ENCODE measurements at places on chromosomes 2 and 18. TPM values are rescaled to one million over a fixed set of nuclear protein-coding genes. Genes with fewer than 3 reads are reported as not detected.

GRCh38 chr2:84527137-84528129, 11.1 kb downstream of the DNAH6 start:
- no peak for DNase-seq
- peaks cover 21% of the 10 kb centered on the region for H3K4me1 ChIP-seq
- no peaks in the 10 kb centered on the region for H3K36me3 ChIP-seq

GRCh38 chr2:190791347-190791975, 89.2 kb upstream of the GLS start:
- peak; percentile 55 for DNase-seq
- no peaks in the 10 kb centered on the region for H3K36me3 ChIP-seq
- H3K4me3 ChIP-seq = peak overlapping the region; percentile 53
- H3K27ac ChIP-seq = peak overlapping the region; percentile 98
- H3K4me1 ChIP-seq = peaks cover 63% of the 10 kb centered on the region

- H3K4me1 ChIP-seq = peaks cover 2% of the 10 kb centered on the region
- peaks cover 4% of the 10 kb centered on the region for H3K27me3 ChIP-seq
- DNase-seq = no peak
- H3K4me3 ChIP-seq = no peak overlapping the region
- H3K36me3 ChIP-seq = no peaks in the 10 kb centered on the region
These were observed 95.4 kb downstream of the CDK15 start for GRCh38 chr2:201901786-201902185.

Gene ARHGAP15
- not detected for total RNA-seq

DNA sequence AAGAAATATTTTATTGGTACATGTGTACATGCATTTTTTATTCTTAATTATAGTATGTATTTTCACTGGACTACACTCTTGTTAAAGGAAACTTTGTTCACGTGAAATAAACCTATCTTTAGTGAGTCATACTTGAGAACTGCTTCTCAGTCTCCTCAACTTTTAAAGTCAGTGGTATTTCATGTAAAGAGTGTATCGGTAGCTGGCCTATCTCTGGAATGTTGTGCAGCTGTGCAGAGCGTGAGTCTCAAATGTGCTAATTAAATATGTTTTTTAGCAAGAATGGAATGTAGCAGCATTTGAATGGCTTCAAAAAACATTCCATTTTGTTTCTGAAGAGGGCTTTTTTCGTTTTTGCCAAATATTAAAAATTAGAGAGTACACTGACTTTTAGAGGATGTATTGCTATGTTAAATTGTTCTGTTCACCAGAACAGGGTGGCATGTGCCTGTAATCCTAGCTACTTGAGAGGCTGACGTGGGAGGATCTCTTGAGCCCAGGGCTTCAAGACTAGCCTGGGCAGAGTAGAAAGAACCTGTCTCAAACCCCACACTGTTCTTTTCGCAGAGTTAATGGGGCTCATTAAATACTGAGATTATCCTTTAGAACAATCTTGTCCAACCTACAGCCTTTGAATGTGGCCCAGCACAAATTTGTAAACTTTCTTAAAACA, 14.3 kb downstream of the SPTBN1 start:
- no peaks in the 10 kb centered on the region for H3K27me3 ChIP-seq
- DNase-seq = no peak
- H3K4me1 ChIP-seq = peaks cover 75% of the 10 kb centered on the region
- H3K36me3 ChIP-seq = peaks cover 3% of the 10 kb centered on the region
- peak overlapping the region; percentile 45 for H3K27ac ChIP-seq

DNA sequence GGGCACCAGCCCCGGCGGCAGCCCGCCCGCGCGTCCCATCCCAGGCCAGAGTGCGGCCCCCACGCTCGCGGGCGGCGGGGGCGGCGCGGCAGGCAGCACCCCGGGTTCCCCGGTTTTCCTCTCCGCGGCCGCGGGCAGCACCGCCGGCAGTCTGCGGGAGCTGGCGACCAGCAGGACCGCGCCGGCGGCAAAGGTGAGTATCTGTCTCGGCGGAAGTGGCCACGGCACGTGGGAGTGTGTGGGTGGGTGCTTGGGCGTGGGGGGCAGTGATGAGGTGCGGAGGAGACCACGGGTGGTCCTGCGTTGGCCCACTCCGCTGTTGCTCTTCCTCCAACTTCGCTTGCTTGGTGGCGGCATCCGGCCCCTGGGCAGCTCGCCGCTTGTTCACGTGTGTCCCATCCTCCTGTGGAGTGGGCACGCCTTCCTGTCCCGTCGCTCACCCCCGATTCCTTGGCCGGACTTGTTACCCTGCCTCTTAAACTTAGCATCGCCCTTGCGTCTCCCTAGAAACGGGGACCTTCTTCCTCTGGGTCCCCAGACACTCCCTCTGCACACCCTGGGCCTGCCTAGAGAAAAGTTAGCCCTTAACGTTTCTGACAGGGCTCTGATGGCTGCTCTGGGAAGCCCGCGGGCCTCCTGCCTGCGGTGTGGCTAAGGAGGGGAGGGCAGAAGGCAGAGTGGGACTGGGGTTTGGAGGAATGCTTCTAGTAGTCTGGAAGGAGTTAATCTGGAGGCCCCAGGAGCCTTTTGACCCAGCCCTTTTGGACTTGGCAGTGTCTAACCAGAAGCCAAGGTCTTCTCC, 1.1 kb downstream of the SH3RF3 start:
- peaks cover 4% of the 10 kb centered on the region for H3K36me3 ChIP-seq
- H3K27ac ChIP-seq = no peak overlapping the region
- DNase-seq = no peak

- peaks cover 27% of the 10 kb centered on the region for H3K4me1 ChIP-seq
- H3K4me3 ChIP-seq = no peak overlapping the region
These were observed 1.8 kb upstream of the ZEB2 start for GRCh38 chr2:144521686-144522085.

DNA sequence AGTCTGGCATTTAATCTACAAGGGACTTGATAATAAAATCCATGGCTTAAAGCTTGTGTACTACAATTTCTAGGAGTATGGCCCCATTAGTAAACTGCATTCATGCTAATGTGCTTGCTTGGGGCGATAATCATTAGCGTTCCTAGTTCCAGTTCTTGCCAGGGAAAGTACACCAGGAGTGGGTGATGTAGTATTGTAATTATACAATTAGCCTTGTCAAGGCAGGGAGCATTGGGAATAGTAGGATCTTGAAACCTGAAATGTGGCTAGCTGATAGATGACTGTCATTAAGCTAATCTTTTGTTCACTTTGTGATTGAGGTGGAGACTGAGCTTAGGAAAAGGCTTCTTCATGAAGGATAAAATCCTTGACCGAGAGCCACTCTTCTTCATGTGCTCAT, 989.2 kb downstream of the CPS1 start:
- H3K4me3 ChIP-seq = no peak overlapping the region
- H3K27ac ChIP-seq = no peak overlapping the region
- no peaks in the 10 kb centered on the region for H3K4me1 ChIP-seq
- no peaks in the 10 kb centered on the region for H3K36me3 ChIP-seq
- H3K27me3 ChIP-seq = peaks cover 1% of the 10 kb centered on the region

Gene EVX2
- total RNA-seq = not detected

Gene CXCR4
- 255 TPM for total RNA-seq

DNA sequence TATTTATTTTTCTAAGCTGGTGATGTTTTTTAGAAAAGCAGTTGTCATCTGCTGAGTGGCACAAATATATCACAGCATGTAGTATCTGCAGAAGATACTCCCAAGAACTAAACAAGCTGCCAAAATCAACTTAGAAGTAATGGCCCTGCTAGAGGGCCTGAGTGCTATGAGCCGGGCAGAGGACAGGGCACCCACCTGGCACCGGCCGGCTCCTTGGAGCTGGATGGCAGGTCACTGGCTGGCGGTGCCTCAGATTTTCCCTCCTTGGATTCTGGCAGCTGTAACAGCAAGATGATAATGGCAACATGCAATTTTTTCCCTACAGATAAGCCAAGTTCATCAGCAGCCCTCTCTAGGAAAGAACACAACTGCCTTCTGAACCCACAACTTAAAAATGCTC, 79.7 kb downstream of the EMILIN2 start:
- peaks cover 27% of the 10 kb centered on the region for H3K36me3 ChIP-seq
- no peaks in the 10 kb centered on the region for H3K27me3 ChIP-seq
- H3K4me1 ChIP-seq = peaks cover 7% of the 10 kb centered on the region

Gene POTEC
- total RNA-seq = not detected

Gene UCN
- 1.5 TPM for total RNA-seq

DNA sequence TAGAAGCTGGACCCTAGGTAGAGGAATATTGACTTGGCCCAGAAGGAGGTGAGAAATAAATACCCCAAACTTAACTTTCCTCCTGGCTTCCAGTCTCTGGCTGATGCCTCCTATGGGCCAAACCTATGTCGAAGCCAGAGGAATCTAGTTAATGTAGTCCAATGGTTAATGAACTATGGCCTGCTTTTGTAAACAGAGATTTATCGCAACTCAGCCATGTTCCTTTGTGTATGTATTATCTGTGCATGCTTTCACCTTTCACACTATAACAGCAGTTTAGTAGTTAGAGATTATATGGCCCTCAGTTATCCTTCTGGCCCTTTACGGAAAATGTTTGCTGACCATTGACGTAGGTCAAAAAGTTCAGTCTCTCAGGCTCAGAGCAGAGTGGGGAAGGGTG, 67.3 kb upstream of the BARD1 start:
- no peak overlapping the region for H3K4me3 ChIP-seq
- no peaks in the 10 kb centered on the region for H3K36me3 ChIP-seq
- no peak for DNase-seq
- H3K27ac ChIP-seq = no peak overlapping the region

GRCh38 chr18:48629730-48630324, 91.0 kb downstream of the CTIF start:
- no peak overlapping the region for H3K4me3 ChIP-seq
- H3K4me1 ChIP-seq = peaks cover 17% of the 10 kb centered on the region
- peaks cover 4% of the 10 kb centered on the region for H3K36me3 ChIP-seq
- DNase-seq = no peak
- H3K27ac ChIP-seq = no peak overlapping the region

Gene TRABD2A
- total RNA-seq = 7.2 TPM

Gene LYPD6B
- 4.8 TPM for total RNA-seq

- peaks cover 21% of the 10 kb centered on the region for H3K4me1 ChIP-seq
- peaks cover 6% of the 10 kb centered on the region for H3K36me3 ChIP-seq
- no peak overlapping the region for H3K27ac ChIP-seq
- H3K27me3 ChIP-seq = peaks cover 2% of the 10 kb centered on the region
- peak overlapping the region; percentile 80 for H3K4me3 ChIP-seq
- DNase-seq = no peak
These were observed 1.4 kb downstream of the FARP2 start for GRCh38 chr2:241357531-241357930.

GRCh38 chr2:121709776-121710469, 26.8 kb downstream of the NIFK start:
- peaks cover 14% of the 10 kb centered on the region for H3K4me1 ChIP-seq
- no peak for DNase-seq
- no peaks in the 10 kb centered on the region for H3K27me3 ChIP-seq
- no peak overlapping the region for H3K4me3 ChIP-seq

- DNase-seq = no peak
- peaks cover 8% of the 10 kb centered on the region for H3K4me1 ChIP-seq
- H3K27ac ChIP-seq = no peak overlapping the region
- peaks cover 4% of the 10 kb centered on the region for H3K27me3 ChIP-seq
- no peaks in the 10 kb centered on the region for H3K36me3 ChIP-seq
- H3K4me3 ChIP-seq = no peak overlapping the region
These were observed 39.4 kb downstream of the SCTR start for GRCh38 chr2:119484834-119485233.

GRCh38 chr2:18093196-18093595, 214.7 kb downstream of the KCNS3 start:
- no peak overlapping the region for H3K27ac ChIP-seq
- no peak overlapping the region for H3K4me3 ChIP-seq
- H3K27me3 ChIP-seq = peaks cover 1% of the 10 kb centered on the region
- H3K4me1 ChIP-seq = peaks cover 8% of the 10 kb centered on the region

- H3K36me3 ChIP-seq = peaks cover 9% of the 10 kb centered on the region
- peaks cover 7% of the 10 kb centered on the region for H3K27me3 ChIP-seq
- no peak overlapping the region for H3K27ac ChIP-seq
- H3K4me3 ChIP-seq = no peak overlapping the region
These were observed 158.3 kb downstream of the ZFP36L2 start for GRCh38 chr2:43068041-43068533.

DNA sequence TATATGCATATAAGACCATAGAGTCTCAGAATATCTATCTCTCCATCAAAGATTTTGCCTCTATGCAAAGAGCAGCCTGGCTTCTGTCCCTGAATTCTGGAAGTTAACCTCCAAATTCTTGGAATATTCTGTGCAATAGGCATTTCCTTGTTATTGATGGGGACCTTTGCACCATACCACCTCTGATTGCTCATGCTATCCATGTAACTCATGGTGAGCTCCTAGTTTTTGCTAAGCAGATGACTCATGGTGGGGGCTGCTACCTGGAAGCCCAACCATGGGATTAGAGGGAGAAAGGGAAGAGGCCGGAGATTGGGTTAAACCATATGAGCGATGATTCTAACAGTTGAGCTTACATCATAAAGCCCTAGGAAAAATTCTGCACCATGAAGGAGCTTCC, 310.2 kb upstream of the FIGN start:
- no peak overlapping the region for H3K4me3 ChIP-seq
- no peak for DNase-seq
- no peaks in the 10 kb centered on the region for H3K4me1 ChIP-seq
- H3K27ac ChIP-seq = no peak overlapping the region
- no peaks in the 10 kb centered on the region for H3K36me3 ChIP-seq

DNA sequence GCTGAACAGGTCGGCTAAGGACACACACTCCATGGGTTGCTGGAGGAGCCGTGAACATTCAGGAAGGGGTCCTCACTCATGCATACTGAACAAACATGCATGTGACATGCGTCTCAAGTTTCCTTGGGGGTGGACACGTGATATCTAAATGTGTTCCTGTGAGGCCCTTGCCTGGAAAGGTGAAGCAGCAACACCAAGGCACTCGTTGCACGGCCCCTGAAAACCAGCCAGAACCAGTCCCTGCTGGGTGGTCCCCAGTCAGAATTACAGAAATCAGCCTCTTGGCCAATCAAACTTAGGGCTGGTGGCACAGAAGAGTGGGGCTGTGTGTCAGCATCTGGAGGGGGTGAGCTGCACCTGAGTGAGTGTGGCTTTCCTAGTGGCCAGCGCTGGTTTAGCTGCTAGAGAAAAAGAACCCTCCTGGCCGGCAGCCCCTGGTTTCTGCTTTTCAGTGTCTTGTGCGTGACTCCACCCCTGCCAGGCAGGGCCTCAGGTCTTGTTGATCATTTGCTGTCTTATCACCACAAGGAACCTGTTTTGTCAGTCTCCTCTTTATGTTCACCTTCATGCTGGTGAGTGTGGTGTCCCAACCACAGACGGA, 3.2 kb upstream of the AQP12B start:
- H3K27me3 ChIP-seq = peaks cover 3% of the 10 kb centered on the region
- no peak overlapping the region for H3K27ac ChIP-seq

DNA sequence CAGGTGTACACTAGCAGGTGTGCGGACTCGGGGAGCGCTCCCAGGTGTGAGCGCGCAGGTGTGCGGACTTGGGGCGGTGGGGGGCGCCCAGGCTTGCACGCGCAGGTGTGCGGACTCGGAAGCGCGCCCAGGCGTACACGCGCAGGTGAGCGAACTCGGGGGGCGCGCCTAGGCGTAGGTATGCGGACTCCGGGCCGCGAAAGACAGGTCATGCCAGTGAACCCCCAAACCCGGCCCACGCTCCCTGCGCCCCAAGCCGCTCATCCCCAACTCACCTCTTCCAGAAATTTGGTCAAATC, 342 bp downstream of the CYB5A start:
- H3K27me3 ChIP-seq = peaks cover 5% of the 10 kb centered on the region
- peaks cover 28% of the 10 kb centered on the region for H3K4me1 ChIP-seq
- H3K36me3 ChIP-seq = no peaks in the 10 kb centered on the region
- peak overlapping the region; percentile 96 for H3K4me3 ChIP-seq
- H3K27ac ChIP-seq = no peak overlapping the region
